Tibial artery (tissue), 4 donors: ENCODE measurements at places on chromosomes 3 and 15.

DNA sequence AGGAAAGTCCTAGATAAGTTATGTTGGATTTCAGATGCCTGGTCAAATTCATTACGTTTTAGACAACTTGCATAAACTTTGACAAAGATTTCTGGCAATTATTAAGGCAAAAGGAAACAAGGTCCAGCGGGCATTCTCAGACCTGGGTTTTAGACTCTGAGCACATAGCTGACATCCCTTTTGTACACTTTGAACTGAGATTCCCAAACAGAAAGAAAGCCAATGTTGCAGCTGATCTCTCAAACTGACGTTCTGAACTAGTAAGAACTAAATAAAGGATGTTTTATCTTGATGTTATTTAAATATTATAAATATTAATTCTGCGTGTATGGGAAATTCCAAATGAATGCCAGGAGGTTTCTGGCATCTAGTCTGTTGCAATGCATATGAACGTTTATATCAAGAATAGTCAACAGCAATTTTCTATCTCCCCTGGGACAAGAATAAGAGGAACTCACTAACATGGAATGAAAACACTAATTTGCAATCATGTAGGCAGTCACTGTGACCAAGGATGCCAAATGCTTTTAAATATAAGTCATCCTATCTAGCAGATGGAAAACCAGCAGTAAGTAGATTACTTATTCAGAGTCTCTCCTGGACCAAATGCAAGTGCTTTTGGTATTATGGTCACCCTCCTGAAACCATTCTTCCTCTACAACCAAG, 202.1 kb downstream of the GREM1 start:
- no peaks in the 10 kb centered on the region for H3K36me3 ChIP-seq
- H3K4me1 ChIP-seq: peaks cover 7% of the 10 kb centered on the region
- no peak for DNase-seq
- H3K27ac ChIP-seq: no peak overlapping the region
- no peaks in the 10 kb centered on the region for H3K27me3 ChIP-seq
- no peak overlapping the region for H3K4me3 ChIP-seq

DNA sequence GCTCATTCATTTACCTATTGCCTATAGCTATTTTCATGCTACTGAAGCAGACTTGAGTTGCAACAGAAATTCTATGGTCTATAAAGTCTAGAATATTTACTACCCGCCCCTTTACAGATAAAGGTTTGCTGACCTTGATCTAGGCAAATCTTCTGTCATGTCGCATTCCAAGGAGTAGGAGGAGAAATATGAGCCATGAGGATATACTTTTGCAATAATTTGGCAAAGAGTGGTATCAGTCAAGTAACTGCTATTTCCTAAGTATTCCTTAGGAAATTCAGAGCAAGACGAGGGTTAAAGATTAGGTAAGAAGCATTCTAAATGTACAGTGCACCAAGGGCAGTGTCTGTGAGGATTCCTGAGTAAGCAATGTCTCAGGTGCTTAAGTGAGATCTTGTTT, 121.0 kb upstream of the NUDT16 start:
- no peaks in the 10 kb centered on the region for H3K36me3 ChIP-seq
- no peak overlapping the region for H3K27ac ChIP-seq
- no peaks in the 10 kb centered on the region for H3K4me1 ChIP-seq

DNA sequence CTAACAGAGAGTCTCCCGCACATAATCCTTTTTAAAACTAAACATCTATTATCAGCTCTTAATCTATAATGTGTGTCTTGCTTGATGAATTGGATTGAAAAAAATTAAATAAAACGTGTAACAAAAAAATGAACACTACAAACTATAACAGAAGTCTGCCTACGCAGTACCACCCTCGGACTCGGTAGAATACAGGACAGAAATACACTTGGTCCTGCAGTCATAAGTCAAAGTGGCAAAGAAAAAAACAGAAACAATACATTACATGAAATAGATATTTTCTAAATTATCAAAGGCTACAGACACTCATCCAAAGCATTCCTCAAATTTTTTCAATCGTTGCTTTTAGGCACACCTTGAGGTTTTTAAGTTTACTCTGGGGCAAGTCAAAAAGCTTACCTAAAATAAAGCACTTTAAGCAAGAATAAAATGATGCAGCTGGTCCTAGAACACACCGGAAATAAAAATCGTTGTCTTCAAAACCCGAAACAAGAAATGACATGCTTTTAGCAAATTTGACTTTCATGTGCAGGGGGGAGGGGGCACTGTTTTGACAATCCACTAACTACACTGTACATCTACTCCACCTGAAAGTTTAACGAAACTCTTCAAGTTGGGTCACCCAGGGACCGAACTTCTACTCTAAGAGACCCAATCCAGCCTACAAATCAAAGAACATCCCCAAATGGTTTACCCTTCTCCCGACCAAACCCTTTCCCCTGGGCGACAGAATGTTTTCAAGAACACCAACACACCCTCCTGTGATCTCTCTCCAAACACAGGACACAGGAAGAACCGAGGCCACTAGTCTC, 1.3 kb downstream of the ADAM10 start:
- H3K4me1 ChIP-seq: peaks cover 3% of the 10 kb centered on the region
- no peaks in the 10 kb centered on the region for H3K36me3 ChIP-seq
- H3K4me3 ChIP-seq: peak overlapping the region; percentile 87
- DNase-seq: no peak

GRCh38 chr3:58530354-58530865, 6.6 kb downstream of the ACOX2 start:
- H3K4me3 ChIP-seq: no peak overlapping the region
- no peaks in the 10 kb centered on the region for H3K27me3 ChIP-seq
- no peak for DNase-seq
- H3K4me1 ChIP-seq: peaks cover 8% of the 10 kb centered on the region
- peaks cover 61% of the 10 kb centered on the region for H3K36me3 ChIP-seq

DNA sequence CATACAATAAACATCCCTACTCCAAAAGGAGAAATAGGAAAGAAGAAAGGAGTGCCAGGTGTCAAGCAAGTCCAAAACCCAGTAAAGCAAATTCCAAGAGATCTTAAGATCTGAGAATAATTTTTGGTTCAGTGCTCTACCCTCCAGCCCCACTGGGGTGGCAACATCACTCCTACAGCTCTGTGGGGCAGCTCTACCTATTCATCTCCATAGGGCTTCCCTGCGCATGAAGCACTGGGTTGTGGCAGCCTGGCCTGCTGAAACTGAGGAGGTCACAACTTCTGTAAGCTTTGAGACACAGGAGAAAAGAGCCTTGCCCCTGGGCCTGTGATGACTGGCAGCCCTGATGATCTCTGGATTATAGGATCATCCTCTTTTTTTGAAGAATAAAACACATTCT, 378.2 kb upstream of the SOX14 start:
- no peaks in the 10 kb centered on the region for H3K36me3 ChIP-seq
- H3K4me1 ChIP-seq: no peaks in the 10 kb centered on the region
- H3K4me3 ChIP-seq: no peak overlapping the region
- H3K27me3 ChIP-seq: no peaks in the 10 kb centered on the region
- no peak for DNase-seq

GRCh38 chr3:41223691-41224090, 24.4 kb downstream of the CTNNB1 start:
- DNase-seq: no peak
- H3K36me3 ChIP-seq: peaks cover 44% of the 10 kb centered on the region
- H3K27me3 ChIP-seq: no peaks in the 10 kb centered on the region
- no peaks in the 10 kb centered on the region for H3K4me1 ChIP-seq

DNA sequence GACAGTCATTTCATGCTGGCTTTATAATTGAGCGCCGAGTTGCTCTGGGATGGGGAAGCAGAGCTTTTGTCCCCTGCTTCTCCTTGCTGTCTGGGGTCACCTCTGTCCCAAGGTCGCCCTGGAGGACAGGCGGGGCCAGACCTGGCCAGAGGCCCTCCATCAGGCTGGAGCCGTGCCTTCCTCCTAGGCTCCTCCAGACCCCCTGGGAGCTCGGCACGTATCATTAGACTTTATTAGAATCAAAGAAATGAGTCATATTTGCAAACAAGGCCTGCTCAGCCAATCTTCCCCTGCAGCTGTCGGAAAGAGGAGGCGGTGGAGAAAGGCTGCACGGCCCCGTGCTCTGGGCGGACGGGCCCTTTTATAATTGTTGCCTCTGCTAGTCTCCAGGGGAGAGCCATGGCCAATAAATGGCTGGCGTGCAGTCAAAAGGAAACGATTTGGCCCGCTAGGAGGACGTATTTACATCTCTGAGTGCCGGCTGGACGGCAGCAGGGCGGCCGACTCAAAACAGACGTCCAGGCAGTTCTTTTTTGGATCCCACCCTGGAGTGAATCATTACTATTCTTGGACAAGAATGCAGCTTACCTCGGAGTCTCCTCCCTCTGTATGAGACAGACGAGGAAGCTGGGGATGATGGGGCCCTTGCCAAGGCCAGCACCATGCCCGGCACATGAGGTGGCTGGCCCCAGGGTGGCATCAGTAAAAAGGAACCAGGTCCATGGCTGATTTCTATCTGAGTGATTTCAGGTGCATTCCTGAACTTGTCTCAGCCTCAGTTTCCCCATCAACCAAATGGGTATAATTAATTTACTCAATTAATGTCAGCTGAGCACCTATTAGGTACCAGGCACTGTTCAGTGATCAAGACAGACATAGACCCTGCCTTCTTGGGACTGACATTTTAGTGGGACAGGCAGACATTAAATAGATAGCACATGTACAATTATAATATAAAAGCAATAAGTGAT, 50.6 kb downstream of the SLC6A6 start:
- H3K27ac ChIP-seq: peak overlapping the region; percentile 82
- peak; percentile 97 for DNase-seq
- no peak overlapping the region for H3K4me3 ChIP-seq
- no peaks in the 10 kb centered on the region for H3K27me3 ChIP-seq
- H3K36me3 ChIP-seq: peaks cover 21% of the 10 kb centered on the region

DNA sequence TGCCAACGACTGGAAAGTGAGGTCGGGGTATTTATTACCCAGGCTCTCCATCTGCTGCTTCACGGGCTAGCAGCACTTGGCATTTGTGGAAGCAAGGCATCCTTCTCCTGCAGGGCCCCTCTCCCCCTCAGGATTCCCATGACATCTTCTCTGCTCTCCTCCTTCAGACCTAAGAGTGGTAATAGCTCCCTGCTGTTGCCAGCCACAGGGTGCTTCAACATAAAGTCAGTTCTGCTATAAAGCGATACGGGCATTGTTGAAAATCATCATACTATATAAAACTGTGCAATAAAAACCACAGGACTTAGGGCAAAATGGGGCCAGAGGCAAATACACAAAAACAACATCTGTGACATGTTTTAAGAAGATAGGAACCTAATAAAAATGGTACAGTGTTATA, 391.8 kb upstream of the ADAMTS9 start:
- no peaks in the 10 kb centered on the region for H3K4me1 ChIP-seq
- DNase-seq: no peak
- no peak overlapping the region for H3K27ac ChIP-seq
- H3K36me3 ChIP-seq: no peaks in the 10 kb centered on the region
- H3K4me3 ChIP-seq: no peak overlapping the region
- H3K27me3 ChIP-seq: no peaks in the 10 kb centered on the region

DNA sequence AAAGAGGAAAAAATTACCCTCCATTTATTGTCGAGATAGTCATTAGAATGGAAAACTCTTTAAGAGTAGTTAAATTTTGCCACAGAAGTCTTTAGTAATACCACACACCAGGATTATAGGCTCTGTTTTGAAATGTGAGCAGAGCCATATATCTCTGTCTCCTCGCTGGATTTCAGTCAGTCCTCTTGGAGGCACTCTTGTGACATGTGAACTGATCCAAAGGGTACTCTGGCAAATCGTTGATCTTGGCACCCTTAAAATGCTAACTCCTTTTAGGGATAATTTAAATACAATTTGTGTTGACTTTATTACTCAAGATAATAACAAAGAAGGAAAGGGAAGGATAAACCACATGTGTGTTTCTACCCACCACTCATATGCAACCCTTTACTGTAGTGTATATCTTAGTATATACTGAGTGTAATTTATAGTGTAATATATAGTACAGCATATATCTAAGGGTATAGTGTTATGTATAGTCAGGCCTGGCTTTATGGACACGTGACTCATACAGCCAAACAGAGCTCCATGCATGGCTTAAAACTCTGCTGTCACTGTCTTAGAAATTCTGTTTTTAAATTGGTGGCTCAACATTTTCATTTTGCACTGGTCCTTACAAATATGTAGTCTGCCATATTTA, 12.3 kb upstream of the KPNA4 start:
- peaks cover 18% of the 10 kb centered on the region for H3K4me1 ChIP-seq
- no peak overlapping the region for H3K4me3 ChIP-seq
- H3K27ac ChIP-seq: no peak overlapping the region
- no peaks in the 10 kb centered on the region for H3K27me3 ChIP-seq
- H3K36me3 ChIP-seq: no peaks in the 10 kb centered on the region
- DNase-seq: no peak

DNA sequence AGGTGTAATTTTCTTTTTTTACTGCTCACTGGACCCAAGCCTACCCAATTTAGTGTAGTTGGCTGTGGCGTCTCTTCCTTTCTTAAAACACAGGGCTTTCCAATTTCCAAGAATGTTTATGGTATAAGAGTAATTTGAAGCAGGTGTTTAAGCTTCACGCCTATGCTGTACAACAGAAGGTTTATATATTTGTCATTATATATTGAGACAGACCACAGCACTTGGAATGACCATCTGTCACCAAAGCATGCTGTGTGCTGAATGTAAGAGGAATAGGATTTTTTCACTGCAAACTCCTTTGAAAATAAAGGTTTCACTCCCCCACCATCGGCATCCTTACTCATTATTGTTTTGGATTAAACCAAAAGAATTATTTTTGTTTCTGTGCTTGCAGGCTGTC, 325.7 kb downstream of the OTOL1 start:
- H3K36me3 ChIP-seq: no peaks in the 10 kb centered on the region
- DNase-seq: no peak
- no peaks in the 10 kb centered on the region for H3K27me3 ChIP-seq
- no peak overlapping the region for H3K4me3 ChIP-seq
- H3K27ac ChIP-seq: no peak overlapping the region

- DNase-seq: no peak
- H3K27ac ChIP-seq: peak within 1 kb of the TSS; percentile 87
- no peaks in the 10 kb centered on the region for H3K36me3 ChIP-seq
These were observed at the start of gene CCDC80 for GRCh38 chr3:112640930-112641801. CCDC80 (minus strand) TSS chr3:112641143; CDS start chr3:112639905, 1,238 bp downstream.

DNA sequence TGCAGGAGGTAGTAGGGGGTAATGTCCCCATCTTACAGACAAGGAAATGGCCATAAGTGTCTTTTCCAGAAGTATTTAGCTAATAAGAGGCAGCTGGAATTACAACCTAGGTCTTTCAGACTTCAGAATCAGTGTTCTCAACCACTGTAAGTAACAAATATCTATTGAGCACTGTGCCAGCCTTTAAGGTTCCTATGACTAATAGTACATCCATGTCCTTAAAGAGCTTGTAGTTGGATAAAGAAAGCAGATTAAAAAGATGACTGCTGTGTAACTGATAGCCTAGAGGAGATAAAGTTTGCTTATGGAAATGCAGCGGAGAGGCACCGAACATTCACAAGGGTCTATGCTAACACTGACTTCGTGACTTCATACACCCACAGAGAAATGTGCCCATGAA, 136.0 kb downstream of the KCNMB2 start:
- no peaks in the 10 kb centered on the region for H3K4me1 ChIP-seq
- no peak for DNase-seq
- H3K4me3 ChIP-seq: no peak overlapping the region
- no peaks in the 10 kb centered on the region for H3K27me3 ChIP-seq
- no peak overlapping the region for H3K27ac ChIP-seq
- H3K36me3 ChIP-seq: no peaks in the 10 kb centered on the region
